ENCODE measurements at places on chromosomes 4 and X.
A peak's percentile ranks its signal among the peaks of the same experiment; 100 is the strongest.

- no peak for DNase-seq
Observed at GRCh38 chrX:24877288-24877664, 138.5 kb downstream of the ARX start.

DNA sequence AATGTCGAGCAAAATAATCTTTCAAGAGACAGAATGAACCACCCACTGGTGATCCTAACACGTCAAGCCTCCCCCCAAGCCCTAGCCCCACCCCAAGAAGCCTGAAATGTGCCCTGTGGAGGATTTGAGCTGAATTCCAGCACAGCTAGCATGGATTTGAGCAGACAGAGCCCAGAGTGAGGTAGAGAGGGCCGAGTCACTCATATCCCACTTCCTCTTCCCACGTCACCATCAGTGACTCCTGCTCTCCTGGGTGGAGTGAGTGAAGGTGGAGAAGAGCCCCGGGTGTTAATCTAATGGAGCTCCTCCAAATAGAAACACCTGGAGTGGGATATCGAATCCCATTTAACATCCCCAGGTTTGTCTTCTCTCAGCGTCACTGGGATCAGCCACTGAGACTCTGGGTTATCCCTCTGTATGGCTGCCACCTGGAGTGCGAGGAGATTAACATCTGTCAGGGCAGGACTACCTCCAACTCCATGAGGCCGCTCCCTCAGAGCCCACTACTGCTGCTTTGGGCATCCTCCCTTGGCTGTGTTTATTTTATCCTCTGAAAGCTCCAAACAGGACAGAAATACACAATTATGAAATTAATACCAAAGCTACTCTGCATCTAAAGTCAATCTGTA is 136.6 kb downstream of the NWD2 start:
- DNase-seq: no peak

GRCh38 chrX:155334486-155335336 is at the start of gene CLIC2:
Gene CLIC2, minus strand, starts transcription at chrX:155334614. Its CDS starts 187 bp downstream, at chrX:155334427.
- no peak for DNase-seq

DNA sequence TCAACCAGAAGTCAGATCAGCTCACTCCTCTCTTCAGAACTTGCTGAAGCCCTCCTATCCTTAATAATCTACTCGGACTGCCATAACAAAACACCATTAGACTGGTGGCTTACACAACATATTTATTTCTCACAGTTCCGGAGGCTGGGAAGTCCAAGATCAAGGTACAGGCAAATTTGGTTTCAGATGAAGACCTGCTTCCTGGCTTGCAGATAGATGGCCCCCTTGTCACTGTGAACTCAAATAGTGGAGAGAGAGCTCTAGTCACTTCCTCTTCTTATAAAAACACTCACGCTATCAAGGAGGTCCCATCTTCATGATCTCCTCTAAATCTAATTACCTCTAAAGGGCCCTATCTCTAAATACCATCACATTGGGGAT is 125.1 kb downstream of the CAMK2D start:
- no peak for DNase-seq

DNA sequence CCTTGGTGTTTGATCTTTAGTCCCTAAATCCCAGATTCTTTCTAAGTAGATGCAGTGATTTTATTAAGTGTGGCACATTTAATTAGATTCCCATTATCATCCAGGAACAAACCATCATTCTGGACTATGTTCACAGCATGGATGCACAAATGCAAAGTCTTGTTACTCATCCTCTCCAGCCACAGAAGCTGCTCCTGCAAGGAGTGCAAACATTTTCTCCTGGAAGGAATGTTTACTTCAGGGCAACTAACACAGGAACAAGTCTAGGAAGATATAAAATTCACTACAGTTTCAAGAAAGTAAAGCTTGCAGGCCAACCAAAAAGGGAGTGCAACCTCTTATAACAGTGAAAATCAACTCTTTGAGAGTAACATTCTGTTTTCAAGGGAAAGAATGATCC is 106.0 kb downstream of the IQCM start:
- DNase-seq: no peak

DNA sequence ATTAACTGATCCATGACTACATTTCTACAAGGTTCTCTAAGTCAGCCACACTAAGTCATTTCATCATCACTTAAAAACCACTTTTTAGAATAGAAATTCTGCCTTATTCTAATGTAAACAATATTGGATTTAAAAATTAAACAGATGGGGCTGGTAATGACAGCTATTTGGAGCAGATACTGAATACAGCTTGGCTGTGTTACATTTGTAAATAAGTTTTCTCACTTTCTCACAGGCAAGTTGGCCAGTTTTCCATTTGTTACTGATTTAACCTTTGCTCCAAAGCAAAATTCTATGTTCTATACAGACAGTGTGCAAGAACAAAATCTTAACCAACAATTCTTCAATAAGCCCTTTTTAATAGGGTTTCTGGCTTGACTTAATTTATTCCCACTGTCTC is 370.7 kb downstream of the GRIA2 start:
- no peak for DNase-seq

DNA sequence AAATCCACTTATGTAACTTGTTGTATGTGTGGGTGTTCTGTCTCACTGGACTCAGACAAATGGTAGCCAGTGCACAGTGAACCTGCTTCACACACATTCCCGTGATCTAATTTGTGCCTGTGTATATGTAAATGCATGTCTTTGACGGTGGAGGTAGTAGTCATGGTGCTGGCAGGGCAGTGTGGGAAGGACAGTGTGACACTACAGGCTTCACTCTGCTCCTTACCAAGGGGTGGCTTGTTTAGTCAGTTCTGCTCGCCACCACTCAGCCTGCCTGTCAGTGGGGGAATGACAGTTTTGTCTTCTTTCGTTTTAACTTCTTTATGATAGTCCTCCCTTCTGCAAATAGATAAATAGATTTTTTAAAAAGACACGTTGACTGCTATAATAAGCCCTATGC is 17.7 kb upstream of the PAQR3 start:
- DNase-seq: no peak

GRCh38 chr4:140867356-140867755 is 111.2 kb upstream of the TBC1D9 start:
- DNase-seq: no peak

DNA sequence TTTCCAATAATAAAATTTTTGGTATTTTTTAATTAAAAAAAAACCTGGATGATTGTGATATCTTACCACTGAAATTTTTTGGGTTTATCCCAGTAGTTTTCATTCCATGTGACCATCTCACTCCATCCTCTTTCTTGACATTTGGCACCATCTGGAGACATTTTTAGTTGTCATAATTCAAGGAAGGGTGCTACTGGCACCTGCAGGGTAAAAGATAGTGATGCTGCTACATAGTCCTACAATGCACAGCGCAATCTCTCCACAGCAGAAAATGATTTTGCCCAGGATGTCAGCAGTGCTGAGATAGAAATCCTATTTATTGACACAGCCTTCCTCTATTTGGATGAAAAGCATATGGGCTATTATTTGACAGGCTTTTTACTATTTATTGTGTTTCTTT is 79.3 kb downstream of the RBPJ start:
- no peak for DNase-seq

DNA sequence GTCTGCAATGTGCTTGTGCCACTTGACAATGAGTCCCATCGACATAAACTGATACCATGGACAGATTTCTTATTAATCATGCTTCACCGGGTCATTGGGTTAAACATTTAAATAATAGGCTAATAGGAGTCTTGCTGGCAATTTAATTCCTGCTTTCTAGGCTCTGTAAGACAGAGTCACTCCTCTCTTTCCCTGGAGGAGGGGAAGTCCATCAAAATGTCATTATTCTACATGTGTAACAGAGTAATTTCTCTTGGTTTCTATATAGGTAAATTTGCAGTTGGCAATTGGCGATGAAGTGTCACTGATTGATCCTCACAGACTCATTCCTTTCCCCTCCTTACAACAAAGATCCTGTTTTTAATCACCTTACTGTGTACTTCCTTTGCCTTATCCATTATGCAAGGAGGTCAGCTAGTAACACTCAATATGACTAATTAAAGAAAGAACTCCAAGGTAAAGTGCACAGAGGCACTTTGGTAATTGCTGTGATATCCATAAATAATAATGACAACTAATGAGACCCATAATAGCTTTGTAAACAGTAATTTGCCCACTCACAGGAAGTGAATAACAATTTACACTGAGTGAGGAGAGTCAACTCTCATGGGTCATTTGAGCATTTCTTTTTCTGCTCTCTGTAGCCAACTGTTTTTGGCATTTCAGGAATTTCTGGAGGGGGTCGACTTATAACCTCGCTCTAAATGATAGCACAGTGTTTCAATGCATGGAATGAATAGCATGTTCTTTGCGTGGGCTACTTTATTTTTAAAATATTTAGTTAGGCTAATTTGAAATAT is 184.0 kb downstream of the UGT8 start:
- DNase-seq: no peak

GRCh38 chr4:48058617-48059530 is 42.3 kb downstream of the NIPAL1 start:
- no peak for DNase-seq

DNA sequence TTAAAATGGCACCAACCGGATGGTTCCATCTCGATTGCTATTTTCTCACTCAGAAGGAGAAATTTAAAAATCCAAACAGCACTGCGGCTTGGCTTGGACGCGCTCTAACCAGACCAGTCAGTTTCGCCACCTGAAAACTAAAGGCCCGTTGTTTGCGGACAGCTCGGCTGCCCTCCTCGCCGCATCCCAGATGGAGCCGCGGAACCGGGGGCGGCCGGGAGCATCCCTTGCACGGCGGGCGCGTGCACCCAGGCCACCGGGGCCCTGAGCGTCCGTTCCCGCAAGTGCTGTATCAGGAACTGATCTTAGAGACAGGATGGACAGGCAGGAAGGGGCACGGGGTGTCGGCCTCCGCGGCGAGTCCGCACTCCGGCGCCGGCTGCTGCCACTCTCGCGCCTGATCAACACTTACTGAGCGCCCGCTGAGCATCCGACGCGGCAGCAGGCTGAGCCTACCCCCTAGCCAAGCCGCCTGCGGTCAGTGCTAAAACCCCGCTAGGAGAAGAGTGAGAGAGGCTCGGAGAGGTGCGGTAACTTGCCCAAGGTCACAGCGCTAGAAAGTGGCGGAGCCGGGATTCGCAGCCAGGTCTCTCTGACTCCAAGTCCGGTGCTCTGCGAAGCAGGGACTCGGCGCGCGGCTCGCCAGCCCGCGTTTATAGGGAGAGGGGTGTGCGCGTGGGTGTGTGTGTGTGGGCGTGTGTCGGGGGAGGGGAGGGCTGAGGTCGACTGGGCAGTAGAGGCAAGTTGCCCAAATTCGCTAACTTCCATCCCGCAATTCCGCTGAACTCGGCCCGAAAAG is at the start of gene CITED1:
Gene CITED1 (minus strand): TSS at position 629 of the 799 bp plus-strand sequence. CDS start 3,045 bp downstream, outside the sequence.
- no peak for DNase-seq

GRCh38 chr4:7156328-7156727 is 36.0 kb upstream of the SORCS2 start:
- DNase-seq: no peak

DNA sequence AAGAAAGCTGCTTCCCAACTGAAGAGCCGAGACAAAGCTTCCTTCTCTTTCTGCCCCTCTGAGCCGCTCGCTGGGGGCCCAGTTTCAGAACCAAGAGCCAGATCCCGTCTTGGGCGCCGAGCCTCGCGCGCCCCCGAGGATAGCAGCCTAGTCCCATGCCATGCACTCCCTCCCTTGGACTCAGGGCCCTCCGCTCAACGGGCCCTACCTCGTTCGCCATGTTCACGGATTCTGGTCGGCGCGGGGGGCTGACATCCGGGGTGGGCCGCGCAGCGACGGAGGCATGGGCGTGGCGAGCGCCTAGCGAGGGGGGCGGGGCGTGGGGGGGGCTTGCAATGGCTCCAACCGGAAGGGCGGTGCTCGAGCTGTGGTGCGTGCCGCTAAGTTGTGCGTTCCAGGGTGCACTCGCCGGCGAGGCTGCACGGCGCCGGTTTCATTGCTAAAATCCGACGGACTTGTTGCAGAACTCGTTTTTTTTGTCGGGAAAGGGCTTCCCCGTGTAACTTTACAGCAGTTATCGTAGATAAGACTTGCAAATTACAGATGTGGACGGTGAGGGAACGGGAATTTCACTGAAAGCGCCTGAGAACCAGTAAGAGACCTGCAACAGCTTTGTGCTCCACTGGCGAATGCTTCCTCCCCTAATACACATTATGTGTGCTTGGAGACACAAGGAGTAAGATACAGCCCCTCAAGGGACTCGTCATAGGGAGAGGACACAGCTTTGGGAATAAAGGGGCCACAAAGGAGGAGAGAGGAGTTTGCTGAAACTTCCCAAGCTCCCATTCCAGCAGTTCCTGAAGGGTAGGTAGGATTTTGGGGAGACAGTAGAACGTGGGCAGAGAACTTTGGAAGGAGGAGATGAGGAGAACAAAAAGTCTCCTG is at the start of gene ADH5:
Gene ADH5 (minus strand): TSS at position 308 of the 885 bp plus-strand sequence. CDS start 88 bp downstream, at position 220.
- peak; percentile 86 for DNase-seq

- DNase-seq: no peak
Observed at GRCh38 chr4:4564522-4564921, 22.7 kb upstream of the STX18 start.

DNA sequence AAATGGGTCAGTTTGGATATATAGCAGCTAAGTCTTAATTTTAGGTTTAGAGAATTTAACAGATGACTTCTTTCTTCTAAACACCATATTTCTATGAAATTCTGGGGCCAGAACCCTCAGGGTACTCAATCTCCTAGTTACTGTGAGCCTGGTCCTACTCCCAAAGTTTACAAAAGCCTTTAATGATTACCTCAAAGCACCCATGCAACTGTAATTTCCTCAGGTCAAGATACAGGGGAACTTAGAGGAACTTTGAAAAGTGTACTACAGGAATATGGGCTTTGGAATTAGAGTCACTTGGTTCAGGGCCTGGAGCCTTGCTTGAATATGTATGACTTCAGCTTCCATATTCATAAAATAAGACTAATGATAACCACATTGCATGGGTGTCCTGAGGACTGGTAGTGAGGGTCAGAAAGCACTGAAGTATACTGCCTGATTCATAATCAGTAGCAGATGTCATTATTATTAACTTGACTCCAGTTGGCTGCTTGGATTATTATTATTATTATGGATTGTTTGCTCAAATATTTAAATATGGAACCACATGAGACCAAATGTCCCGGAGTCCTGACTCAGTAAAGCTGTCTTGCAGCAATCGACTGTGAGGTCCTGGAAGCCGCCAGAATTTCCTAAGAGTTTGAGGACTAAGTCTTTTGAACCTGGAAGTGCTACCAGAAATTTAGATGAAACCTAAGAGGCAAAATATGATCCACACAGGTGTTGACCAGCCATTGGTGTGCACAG is 2.0 kb upstream of the ADH7 start:
- no peak for DNase-seq
